Right kidney (tissue), 9 donors: ENCODE measurements at places on chromosomes 3 and 15.

DNA sequence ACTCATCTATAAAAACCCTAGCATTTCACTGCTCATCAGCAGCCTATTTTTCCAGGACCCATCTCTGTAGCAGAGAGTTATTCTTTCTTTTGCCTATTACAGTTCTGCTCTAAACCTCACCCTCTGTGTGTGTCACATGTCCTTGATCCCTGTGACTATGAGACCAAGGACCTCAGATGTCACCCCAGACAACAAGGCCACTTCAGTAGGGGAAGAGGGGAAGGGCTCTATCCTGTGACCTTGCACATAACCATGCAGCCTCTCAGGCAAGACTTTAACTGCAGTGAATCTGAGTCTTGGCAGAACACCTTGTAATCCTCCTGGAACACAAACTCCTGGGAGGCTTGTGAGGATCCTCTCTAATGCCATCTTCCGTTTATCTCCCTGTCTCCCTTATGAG, 4.4 kb upstream of the ZNF589 start:
- no peak for DNase-seq

DNA sequence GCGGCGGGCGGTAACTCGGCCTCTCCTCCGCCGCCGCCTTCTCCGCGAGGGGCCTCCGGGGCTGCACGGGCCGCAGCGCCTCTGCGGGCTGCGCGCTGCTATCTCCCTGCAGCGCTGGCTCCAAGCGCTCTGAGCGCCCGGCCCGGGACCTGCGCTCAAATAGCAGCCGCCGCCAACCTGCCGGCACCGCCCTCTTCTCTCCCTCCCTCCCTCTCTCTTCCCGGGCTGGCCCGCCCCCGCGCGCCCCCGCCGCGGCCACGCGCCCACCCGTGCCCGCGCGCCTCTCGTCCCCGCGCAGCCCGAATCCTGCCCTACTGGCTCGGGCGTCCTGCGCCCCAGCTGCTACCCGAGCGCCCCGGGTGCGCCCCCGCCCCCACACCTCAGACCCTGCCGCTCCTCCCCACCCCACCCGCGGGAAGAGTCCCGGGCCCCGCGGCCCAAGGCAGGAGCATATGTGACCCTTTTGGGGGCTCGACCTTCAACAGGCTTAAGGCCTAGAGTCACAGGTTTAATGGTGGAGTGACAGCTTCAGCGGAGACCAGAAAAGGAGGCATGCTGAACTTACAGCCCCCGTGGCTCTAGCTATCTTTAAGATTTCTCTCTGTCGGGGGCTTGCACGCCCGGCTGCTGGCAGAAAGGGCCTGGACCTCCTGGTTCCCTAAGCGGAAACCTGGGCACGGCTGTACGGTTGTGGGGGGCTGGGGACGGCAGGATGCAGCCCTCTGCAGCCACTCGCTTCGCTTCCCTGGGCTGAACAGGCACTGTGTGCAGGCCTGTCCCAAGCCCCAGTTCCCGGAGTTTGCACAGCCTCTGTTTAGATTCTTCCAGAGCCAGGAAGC, at the start of gene CACNA2D2:
Gene CACNA2D2, minus strand, starts transcription at position 131 of the 839 bp plus-strand sequence. CDS start 211 bp downstream, outside the sequence.
- peak; percentile 57 for DNase-seq

DNA sequence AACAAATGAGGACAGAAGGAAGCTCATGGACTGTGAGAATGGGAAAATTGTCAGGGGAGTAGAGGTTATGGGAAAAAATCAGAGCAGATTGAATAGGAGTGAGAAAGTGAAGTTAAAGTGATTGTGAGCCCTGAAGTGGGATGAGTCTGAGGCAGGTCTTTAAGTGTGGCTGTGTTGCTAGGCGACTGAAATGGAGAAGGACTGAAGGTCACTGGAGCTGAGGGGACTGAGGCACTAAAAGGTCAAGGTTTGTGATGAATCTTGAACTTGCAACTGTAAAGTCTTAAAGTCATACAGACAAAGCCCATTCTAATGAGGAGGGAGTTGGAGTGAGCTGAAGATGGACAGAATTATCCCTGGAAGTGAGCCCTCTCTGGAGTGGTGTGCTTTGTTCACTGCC, 518.9 kb downstream of the TUSC7 start:
- no peak for DNase-seq

DNA sequence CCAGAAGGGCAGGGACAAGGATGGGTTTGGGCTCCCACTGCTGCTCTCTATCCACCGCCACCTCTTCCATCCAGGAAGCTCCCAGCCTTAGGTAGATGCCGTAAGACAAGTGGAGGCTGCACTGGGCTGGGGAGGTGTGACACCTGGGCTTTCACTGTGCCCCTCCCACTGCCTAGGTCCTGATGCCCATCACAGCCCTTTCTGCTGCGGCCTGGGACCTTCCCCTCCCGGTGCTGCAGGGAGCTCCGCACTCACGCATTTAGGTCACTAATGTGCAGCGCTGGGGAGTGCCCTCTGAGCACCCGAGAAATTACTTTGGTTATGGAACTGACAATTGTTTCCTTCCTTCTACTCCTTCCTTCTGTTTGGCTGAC, 850 bp downstream of the LTF start:
- no peak for DNase-seq

DNA sequence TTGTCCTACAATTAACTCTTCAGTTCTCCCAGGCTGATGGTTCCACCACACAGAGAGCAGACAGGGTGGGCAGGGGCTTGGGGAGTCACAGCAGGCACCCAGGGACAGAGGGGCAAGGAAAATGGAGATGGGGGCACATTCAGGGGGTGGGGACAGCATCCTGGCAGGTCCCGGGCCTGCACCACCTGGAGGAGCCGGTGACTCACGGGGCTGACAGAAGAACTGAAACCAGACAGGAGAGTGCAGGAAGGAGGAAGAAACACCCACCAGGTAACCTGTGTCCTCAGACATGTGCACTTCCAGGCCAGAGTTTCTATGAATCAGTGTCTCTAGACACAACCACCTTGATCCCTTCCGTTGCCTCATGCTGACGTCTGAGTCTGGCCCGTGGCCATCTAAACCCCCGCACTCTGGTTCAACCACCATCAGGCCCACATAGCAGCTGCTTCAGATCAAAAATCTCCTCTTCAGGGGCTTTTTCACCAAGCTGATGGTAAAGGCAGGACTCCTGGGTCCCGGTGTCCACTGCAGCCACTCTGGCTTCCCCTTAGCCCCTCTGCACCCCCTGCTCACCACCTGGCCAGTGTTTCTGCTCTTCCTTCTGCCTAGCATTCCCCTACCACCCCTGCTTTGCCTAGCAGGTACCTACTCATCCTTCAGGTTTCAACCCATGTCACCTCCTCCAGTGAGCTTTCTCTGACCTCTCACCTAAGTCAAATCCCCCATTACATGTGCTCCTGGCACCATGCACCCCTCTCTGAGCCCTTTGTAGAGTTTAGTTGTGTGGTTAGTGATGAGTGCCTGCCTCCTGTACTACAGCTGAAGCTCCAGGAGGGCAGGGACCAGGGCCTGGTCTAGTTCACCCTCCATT, 16.5 kb upstream of the CYP11A1 start:
- no peak for DNase-seq
